ENCODE measurements at places on chromosomes 7 and 10.

DNA sequence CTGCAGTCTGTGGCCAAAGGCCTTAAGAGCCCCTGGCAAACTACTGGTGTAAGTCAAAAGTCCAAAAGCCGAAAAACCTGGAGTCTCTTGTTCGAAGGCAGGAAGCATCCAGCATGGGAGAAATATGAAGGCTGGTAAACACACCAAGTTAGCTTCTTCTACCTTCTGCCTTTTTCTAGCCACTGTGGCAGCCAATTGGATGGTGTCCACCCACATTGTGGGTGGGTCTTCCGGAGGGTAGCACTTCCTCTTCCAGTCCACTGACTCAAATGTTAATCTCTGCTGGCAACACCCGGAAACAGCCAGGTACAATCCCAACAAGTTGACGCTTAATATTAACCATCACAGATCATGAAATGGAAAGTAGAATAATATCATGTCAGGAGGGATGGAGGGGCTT is 827.6 kb downstream of the SORCS1 start:
- DNase-seq: no peak

- DNase-seq: no peak
Measured at GRCh38 chr7:134548877-134549276, at the start of gene AKR1B15. AKR1B15 (plus strand) TSS chr7:134549110; CDS start chr7:134564620, 15,510 bp downstream.

DNA sequence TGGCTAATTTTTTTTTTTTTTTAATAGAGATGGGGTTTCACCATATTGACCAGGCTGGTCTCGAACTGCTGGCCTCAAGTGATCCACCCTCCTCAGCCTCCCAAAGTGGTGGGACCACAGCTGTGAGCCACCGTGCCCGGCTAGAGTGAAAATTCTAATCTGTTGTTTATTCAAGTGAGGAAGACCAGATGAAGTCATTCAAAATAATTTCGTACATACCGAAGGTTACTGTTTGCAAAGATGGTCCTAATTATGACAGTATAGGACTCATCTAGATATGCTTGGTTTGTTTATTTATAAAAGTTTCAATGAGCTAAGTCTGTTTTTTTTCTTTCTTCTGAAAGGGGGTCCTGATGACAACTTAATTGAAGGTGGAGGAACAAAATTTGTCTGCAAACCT is 376.8 kb downstream of the EXOC4 start:
- no peak for DNase-seq

DNA sequence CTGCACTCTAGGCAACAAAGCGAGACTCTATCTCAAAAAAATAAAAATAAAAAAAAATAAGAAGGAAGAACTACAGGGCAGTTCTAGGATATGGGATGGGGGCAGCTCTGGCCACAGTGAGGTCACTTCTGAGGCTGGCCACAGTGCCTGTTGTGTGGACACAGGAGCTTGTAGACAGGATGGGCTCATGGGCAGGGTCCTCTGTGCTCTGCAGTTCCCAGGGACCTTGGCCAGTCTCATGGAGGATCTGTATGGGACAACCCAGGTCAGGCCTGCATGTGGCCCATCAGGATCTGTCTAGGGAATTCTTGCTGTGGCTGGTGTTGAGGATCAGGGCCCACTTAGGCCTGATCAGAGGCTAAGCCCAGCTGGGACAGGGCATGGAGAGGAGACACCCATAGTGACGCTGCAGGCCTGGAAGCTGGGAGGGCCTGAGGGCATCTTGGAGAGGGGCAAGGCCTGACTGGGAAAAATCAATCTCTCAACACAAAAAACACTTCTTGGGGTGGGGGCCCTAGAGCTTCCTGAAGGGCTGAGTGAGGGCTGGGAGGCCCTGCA is 19.4 kb upstream of the PAX2 start:
- DNase-seq: no peak

GRCh38 chr7:11613292-11613930 is 218.6 kb downstream of the THSD7A start:
- no peak for DNase-seq

DNA sequence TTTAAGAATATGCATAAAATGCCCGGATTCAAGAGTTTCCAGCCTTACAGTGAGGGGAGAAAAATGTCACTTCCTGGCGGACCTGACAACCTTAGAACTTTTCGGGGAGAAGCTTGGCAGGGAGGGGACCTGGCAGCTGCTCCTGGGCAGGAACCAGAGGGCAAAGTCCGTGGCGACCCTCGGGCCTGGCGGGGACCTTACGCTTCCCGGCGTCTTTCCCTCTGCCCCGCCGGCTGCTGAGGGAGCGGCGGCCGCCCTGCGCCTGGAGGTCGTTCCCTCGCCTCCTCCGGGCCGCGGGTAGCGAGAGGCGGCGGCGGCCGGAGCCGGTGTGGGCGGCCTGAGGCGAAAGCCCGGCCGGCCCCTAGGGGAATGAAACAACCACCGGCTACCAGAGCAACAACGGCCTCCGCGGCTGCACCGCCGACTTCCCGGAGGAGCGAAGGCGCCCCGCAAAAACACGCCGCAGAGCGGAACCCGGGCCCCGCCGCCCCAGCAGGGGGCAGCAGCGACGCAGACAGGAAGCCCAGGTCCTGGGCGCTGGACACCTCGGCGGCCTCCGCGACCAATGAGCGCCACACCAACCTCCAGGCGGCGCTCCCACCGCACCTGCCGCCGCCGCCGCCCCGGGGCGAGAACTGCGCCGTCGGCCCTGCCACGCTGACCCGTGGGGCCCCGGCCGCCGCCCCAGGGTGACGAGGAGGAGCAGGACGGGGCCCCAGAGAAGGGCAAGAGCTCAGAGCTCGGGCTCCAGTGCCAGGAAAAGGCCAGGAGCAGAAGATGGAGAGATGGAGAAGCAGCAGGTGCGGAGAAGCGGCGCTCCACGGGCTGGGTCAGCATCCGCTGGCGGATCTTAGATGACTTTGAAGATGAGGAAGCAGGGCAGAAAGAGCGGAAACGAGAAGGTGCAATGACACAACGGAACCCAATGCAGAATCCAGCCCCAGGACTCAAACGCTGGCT is 10.5 kb upstream of the ACSM6 start:
- peak; percentile 29 for DNase-seq

GRCh38 chr10:92567952-92568600 is 5.8 kb downstream of the IDE start:
- no peak for DNase-seq

DNA sequence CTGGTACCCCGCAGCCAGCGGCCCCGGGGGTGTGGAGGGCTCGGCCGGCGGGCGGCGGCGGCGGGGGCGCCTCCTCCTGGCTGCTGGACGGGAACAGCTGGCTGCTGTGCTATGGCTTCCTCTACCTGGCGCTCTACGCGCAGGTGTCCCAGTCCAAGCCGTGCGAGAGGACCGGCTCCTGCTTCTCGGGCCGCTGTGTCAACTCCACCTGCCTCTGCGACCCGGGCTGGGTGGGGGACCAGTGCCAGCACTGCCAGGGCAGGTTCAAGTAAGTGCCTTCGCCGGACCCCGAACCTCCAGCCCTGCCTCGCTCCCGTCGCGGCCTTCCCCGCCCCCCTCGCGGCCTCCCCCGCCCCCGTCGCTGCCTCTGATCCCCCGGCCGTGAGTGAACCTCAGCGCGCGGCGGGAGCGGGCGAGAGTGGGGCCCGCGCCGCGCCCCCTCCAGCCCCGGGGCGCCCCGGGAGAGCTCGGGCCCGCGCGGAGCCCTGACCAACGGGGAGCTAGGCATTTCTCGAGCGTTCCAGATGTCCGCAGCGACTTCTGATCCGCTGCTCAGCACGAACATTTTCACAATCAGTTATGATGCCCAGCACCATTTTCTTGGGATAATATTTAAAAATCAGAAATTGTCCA is 727 bp downstream of the ATRNL1 start:
- DNase-seq: no peak

DNA sequence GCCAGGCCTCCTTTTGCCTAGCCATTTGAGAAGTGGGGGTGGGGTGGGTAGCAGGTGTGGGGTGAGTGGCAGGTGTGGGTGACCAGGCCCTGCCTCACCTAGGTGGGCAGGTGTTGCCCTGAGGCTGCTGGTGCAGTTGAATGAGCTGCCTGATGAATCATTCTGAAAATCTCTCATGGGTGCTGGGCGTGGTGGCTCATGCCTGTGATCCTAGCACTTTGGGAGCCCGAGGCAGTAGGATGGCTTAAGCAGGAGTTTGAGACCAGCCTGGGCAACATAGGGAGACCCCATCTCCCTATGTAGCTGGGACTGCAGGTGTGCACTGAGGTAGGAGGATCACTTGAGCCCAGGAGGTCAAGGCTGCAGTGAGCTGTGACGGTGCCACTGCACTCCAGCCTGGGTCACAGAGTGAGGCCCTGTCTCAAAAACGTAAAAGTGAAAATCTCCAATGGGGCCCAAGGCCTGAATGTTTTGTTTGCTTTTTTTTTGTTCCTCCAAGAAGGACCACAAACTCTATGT is 17.7 kb downstream of the TSPAN14 start:
- no peak for DNase-seq

GRCh38 chr7:102323914-102324195 is 32.4 kb downstream of the SPDYE6 start:
- DNase-seq: no peak

GRCh38 chr10:16770670-16771069 is 46.6 kb downstream of the RSU1 start:
- DNase-seq: no peak

DNA sequence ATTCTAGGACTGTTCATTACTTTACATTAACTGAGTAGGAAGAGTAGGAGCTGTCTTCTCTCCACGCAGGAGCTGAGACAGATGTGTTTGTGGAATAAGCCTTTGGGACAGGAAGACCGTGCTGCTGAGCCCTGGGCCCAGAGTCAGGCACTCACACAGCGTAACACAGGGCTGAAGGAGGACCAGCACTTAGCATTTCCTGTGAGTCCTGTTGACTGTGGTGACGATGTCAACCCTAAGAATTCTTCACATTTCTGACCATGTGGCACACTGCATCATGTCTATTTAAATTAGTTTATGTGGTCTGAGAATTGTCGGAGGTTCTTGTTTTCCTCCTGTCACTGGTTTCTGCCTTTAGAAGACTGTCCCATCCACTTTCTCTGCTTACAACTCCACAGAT is 117.2 kb downstream of the PIP4K2A start:
- DNase-seq: no peak

GRCh38 chr10:74377476-74377875 is 226.5 kb downstream of the ADK start:
- no peak for DNase-seq

GRCh38 chr10:125265579-125265955 is 105.2 kb upstream of the CTBP2 start:
- DNase-seq: no peak

DNA sequence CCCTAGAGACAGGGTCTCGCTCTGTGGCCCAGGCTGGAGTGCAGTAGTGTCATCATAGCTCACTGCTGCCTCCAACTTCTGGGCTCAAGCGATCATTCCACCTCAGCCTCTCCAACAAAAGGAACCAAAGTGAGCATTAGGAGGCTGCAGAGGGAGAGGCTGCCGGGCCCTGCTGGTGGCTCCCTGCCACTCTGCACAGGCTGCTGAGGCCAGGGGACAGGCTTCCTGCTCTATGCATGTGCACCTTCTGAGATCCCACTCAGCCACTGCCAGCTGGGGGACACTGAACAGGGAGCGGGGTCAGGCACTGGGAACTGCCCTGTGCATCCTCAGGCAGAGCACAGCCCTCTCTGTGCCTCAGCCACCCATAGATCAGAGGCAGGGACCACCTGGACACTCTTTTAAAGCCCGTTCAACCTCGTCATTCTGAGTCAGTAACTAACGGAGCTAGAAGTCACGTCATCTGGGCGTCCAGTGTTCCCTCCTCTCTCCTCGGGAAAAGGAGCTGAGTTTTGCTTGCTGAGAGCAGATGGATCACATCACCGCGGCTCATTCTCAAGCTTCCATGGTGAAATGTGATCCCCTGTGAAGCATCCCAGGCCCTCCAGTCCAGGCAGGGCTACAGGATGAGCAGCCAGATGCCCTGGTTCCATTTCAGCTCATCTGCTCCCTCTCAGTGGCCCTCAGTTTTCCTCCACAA is 109.6 kb downstream of the MYL10 start:
- no peak for DNase-seq

DNA sequence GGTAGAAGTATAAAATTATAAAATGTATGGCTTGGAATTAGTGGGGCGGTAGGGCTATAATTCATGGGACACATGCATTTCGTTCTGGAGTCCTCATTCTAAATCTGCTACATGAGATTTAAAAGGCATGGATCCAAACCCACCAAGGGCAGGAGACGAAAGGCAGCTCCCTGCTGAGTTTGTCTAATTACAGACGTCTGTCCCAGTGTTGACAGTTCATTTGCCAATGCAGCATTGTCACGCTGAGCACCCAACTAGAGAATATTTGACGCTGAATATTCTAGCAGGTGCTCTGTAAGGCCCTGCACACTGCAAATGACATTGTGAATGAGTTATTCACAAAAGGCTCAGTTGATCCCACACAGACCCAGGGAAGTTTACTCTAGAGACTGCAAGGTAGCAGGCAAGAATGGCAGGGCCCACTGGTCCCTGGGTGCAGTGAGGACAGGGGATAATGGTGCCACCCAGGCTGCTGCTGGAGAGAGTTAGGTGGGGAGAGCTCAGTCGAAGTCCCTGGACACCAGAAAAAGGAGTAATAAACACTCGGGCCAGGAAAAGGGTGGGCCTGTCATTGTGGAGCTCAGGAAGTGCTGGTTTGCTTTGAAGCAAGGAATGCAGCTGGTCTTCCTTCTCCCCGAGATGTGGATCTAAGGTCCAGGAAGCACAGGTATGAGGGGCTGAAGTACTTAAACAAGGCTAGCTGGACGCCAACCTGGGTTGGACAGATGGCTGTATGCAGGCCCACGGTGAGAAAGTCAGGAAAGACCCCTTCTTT is 75.0 kb upstream of the JCAD start:
- DNase-seq: no peak

DNA sequence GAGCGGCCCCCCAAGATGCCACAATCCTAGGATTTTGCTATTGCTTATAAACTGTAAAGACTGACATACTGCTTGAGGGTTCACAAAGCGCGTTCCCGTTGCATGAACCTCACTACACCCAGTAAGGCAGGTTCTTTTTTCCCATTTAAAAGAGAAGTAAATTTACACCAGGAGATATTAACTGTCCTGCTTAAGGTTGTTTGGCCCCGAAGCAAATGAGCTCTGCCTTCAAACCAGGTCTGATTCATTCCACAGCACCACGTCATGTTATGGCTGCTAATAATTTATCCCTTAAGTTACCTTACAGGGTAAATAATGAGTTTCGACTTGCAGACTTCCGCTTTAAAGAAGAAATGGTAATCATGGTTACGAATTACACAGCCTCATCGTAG is 559 bp upstream of the FKBP14 start:
- DNase-seq: peak; percentile 14

GRCh38 chr7:47807126-47807525 is 141.1 kb downstream of the PKD1L1 start:
- no peak for DNase-seq

GRCh38 chr10:99328579-99329303 is 415 bp upstream of the CNNM1 start:
- no peak for DNase-seq

Data from T follicular helper cell (primary cell).